ENCODE measurements at places on chromosomes 13 and 19. TPM values are rescaled to one million over a fixed set of nuclear protein-coding genes. Genes with fewer than 3 reads are reported as not detected.

Gene URAD
- total RNA-seq: not detected

Gene CEACAM4
- total RNA-seq: not detected

Gene RFPL4AL1
- total RNA-seq: not detected

Gene NAPSA
- total RNA-seq: 0.08 TPM

Gene PSG2
- not detected for total RNA-seq

Gene DIRAS1
- total RNA-seq: 1.2 TPM

Gene KRTDAP
- total RNA-seq: not detected

Gene PTGIR
- 8.5 TPM for total RNA-seq

Gene METTL21C
- total RNA-seq: not detected

Gene TMEM150B
- not detected for total RNA-seq

Gene FUT6
- total RNA-seq: not detected

Gene ADPRHL1
- total RNA-seq: 0.45 TPM

Gene PRR22
- total RNA-seq: 0.08 TPM

Gene COX6B2
- total RNA-seq: not detected

Gene ZNF540
- total RNA-seq: 0.30 TPM

Gene ZNF497
- total RNA-seq: 0.68 TPM

Gene GDF15
- 17.9 TPM for total RNA-seq

Gene FCAR
- not detected for total RNA-seq

Gene LRCH1
- total RNA-seq: 4.7 TPM

Gene ATP7B
- 4.2 TPM for total RNA-seq

Gene C2CD4C
- not detected for total RNA-seq

Gene ZNF562
- 25.6 TPM for total RNA-seq

Gene NKG7
- not detected for total RNA-seq

Gene ZNF567
- 3.2 TPM for total RNA-seq

Gene PSG3
- not detected for total RNA-seq

Gene CRYL1
- 33.7 TPM for total RNA-seq

Gene RNF17
- 0.30 TPM for total RNA-seq

Gene TUBA3C
- not detected for total RNA-seq

Gene C13orf42
- total RNA-seq: not detected

Gene TRPC4
- total RNA-seq: 2.6 TPM

Gene ARID3A
- total RNA-seq: 15.2 TPM
